ENCODE measurements at places on chromosomes 13 and 19.

- no peak for DNase-seq
Measured at GRCh38 chr13:60137911-60138560, 25.7 kb downstream of the DIAPH3 start.

- no peak for DNase-seq
Measured at GRCh38 chr19:13401388-13401787, 104.9 kb downstream of the CACNA1A start.

GRCh38 chr19:39341129-39341718 lies 997 bp upstream of the SAMD4B start:
- no peak for DNase-seq

- DNase-seq = no peak
Measured at GRCh38 chr13:110244071-110244830, 62.7 kb downstream of the COL4A1 start.

DNA sequence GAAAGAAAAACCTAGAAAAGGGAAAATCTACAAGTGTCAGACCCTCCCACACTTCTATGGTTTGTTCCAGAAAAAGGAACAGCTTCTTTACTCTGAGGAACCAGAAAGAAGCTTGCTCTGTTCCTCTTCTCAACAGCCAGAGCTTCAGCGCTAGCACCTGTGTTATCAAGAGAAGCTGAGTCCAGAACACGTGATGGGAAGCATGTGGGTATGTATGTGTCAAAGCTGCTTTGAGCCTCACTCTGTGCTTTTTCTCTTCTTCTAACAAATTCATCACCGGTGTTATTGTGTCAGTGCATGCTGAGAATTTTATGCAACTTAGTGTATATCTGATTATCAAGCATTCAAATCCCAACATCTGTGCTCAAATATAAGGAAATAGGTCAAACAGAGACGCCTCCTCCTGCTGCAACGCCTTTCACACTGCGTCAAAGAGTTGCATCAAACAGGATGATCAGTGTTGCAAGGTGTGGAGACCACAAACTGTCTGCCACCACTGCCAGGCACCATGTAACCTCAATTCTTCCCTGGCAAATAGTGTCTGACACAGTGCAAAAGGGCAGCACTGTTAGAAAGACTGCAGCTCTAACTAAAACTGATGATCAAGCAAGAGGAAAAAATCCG lies 83.9 kb downstream of the LRRC63 start:
- DNase-seq = no peak

GRCh38 chr19:36183245-36183628 lies 31.0 kb upstream of the COX7A1 start:
- no peak for DNase-seq

DNA sequence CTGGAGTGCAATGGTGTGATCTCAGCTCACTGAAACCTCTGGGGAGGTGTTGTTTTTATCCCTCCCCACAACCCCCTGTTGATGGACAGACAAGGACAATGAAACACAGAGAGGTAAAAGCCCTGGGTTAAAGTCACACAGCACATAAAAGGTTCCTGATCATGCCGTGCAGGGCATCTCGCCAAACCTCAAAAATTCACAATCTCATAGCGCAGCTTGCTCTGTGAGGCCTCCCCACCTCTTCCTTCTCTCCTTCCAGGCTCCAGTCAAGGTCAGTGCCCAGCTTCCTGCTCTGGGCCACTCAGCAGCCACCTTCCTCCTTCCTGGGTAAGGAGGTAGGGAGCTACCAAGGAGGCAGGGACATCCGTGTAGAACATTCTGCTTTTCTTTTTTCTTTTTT lies 2.3 kb downstream of the FUT2 start:
- DNase-seq = no peak

DNA sequence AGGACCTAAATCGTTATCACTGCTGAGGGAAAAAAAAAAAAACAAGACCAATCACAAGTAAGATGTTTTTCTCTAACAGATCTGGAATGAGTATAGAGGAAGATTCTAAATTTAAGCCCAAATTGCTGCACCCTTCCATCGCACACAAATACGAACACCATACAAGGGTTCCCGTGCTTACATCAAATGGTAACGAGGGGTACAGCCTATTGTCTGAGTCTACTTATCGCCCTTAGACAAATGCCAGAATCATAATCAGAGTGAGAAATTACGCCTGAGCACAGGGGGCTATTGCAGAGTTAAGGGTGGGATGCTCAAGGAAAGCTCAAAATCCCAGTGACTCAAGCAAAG lies 603 bp downstream of the ZC3H13 start:
- no peak for DNase-seq

- no peak for DNase-seq
Measured at GRCh38 chr13:110118106-110118505, 188.9 kb downstream of the COL4A1 start.

- no peak for DNase-seq
Measured at GRCh38 chr19:18141031-18141430, 11.9 kb upstream of the PIK3R2 start.

DNA sequence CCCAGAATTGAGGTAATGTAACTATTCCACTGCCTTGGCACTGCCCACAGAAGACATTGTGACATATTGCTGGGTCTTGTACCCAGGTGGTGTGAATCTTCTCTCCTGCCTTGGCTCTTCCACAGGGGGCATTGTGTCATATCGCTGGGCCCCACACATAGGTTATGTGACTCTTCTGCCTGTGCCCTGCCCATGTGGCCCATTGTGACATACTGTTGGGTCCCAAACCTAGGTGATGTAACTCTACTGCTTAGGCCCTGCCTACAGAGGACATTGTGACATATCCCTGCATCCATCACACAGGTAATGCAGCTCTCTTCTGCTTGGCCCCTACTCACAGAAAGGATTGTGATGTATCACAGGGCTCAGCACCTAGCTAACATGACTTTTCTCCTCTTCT lies 37.5 kb upstream of the ZNF254 start:
- DNase-seq = no peak

- DNase-seq = no peak
Measured at GRCh38 chr13:51997186-51997585, 14.1 kb downstream of the ATP7B start.

GRCh38 chr19:10677751-10678150 lies 23.5 kb upstream of the QTRT1 start:
- DNase-seq = no peak

GRCh38 chr19:34193439-34193838 lies 21.1 kb downstream of the LSM14A start:
- DNase-seq = no peak

GRCh38 chr19:49939721-49940481 lies 10.6 kb upstream of the NUP62 start:
- DNase-seq = no peak

DNA sequence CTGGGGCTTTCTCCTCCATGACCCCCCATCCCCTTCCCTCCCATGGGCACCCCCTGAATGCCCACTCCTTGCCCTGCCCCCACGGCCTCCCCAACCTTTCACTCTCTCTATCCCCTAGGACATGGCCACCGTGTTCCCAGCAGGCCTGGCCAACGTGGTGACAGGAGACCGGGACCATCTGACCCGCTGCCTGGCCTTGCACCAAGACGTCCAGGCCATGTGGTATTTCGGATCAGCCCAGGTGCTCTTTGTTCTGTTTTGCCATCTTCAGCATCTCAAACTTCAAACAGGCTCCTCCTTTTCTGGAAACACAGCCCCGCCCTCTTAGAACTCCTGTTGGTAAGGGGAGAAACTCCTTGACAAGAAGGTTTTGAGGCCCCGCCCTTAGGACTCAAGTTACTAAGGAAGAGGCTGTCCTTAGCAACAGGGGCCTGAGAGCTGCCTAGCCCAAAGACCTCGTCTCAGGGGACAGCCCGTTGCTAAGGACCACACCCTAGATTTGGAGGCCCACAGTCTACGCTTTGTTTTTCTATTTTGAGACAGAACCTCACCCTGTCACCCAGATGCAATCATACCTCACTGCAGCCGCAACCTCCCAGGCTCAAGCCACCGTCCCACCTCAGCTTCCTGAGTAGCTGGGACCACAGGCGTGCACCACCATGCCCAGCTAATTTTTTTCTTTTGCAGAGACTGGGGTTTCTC lies 5.1 kb upstream of the FLT3LG start:
- DNase-seq = no peak

DNA sequence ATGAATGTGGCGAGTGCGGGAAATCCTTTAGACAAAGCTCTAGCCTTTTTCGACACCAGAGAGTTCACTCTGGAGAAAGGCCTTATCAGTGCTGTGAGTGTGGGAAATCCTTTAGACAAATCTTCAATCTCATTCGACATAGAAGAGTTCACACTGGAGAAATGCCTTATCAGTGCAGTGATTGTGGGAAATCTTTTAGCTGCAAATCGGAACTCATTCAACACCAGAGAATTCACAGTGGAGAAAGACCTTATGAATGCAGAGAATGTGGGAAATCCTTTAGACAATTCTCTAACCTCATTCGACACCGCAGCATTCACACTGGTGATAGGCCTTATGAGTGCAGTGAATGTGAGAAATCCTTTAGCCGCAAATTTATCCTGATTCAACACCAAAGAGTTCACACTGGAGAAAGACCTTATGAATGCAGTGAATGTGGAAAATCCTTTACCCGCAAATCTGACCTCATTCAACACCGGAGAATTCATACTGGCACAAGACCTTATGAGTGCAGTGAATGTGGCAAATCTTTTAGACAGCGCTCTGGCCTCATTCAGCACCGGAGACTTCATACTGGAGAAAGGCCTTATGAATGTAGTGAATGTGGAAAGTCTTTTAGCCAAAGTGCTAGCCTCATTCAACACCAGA lies 5.7 kb downstream of the ZNF551 start:
- no peak for DNase-seq

DNA sequence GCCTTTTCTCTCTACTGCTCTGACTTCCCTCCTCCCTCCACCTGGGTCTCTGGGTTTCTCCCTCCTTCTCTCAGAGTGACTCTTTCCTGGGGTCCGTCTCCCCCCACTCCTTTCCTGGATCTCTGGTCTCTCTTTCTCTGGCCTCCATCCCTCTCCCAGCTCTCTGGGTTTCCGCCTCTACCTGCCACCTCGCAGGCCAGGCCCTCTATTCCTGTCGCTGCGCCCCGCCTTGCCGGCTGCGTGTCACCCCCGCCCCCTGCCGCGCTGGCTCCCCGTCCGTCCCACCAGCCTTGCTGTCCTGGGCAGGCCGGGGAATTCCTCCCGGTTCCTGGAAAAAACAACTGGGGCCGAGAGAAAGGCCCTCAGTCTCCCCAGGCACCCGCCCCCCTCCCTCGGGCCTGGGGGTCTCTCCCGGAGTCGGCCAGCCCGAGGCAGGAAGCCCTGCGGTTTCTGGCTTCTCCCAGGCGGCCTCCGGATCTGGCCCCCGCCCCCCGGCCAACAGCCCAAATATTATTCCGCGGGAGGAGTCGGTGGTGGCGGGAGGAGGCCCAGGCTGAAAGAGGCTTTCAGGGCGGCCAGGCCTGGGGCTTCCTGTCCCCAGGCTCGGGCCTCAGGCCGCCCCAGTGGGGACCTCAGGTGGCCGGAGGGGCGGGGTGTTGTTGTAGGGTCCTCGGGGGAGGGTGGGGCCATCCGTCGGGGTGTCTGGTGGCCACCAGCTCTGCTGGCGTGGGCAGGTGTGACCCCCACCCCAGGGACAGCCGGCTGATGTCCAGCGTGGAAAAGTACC lies 9.3 kb downstream of the IRF2BP1 start:
- no peak for DNase-seq

DNA sequence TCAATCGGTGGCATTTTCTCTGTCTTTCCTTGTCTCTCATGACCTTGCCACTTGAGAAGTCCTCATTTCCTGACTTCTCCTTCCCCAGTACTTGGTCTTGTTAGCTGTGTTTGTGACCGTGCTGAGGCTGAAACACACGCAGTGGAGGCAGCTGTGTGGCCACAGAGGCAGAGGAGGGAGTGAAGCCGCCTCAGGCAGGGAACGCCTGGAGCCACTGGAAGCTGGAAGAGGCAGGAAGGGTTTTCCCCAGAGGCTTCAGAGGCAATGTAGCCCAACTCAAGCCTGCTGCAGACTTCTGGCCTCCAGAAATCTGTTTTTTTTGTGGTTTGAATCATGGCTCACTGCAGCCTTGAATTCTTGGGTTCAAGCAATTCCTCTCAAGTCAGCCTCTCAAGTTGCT lies 29.2 kb upstream of the ARGLU1 start:
- DNase-seq = no peak

DNA sequence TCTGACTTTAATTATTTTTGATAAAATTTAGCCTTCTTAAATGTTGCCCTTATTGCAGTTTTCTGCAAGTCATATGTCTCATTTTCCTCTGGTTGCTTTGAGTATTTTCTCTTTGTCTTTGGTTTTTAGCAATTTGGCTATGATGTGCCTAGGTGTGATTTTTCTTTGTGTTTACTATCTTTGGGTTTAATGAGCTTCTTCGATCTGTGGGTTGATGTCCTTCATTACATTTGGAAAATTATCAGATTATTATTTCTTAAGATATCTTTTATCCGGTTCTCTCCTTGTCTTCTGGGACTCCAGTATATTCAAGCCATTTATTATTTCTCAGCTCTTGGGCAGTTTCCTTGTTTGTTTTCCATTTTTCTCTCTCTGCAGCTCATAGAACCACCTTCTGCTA lies 39.0 kb downstream of the WASF3 start:
- no peak for DNase-seq

GRCh38 chr13:28355046-28355821 lies 139.7 kb downstream of the FLT1 start:
- DNase-seq = no peak

DNA sequence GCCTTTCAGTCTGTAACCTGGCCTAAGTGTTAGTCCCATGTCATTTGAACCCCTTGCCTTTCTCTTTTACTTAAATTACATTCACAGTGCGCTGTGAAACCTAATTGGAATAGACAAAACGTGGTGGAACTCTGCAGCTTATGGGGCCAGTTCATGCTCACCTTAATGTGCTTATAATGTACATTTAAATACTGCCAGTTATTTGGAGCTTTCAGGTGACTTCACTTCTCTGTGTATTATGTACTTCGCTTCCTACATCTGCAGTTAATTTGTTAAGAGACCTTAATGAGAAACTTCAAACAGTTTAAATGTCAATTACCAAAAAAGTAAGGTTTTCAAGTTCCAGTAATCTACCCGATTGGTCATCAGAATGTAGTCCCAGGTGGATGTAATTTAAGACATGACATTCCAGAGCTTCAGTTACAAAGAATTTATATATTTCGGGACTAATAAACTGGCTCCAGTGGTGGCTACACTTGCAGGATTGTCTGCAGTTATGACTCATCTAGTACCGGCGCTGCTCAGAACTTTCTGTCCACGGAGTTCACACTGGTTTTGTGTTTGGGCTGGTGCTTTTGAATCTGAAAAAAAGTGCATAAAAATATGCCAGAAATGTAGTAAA lies 125.3 kb downstream of the TM9SF2 start:
- DNase-seq = no peak

DNA sequence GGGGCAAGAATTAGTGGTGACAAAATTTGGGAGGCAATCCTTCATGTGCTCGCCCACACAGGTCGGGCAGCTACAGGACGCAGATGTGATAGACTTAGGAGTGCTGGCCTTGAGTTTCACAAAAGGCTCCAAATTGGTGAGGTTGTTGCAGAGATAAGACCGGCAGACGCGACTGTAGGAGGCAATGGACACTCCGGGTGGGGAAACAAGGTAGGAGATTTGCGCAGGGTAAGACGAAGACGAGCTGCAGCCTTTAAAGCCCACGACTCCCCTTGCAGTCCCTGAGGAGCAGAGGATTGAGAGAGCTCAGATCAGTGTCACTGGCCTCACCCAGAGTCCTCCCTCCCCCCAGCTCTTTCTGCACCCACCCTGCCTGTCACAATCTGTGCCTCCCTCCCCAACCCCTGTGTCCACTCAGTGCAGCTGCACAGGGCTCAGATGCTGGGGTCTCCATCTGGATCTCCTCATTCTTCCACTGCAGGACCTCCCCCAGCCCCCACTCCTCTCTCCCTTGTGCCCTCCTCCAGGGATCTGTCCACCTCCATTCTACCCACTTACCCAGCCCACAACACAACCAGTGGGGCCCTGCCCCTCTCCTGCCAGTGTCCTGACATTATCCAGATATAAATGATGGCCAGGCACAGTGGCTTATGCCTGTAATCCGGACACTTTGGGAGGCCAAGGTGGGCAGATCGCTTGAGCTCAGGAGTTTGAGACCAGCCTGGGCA lies 6.3 kb downstream of the LYPD4 start:
- no peak for DNase-seq
